Right ventricle myocardium superior (tissue), 1 donor: ENCODE measurements at places on chromosomes 5 and 9. TPM values are rescaled to one million over a fixed set of nuclear protein-coding genes. Genes with fewer than 3 reads are reported as not detected.

WNT8A gene
- total RNA-seq = not detected

GRCh38 chr5:158322620-158323019, 463.7 kb upstream of the CLINT1 start:
- DNase-seq = no peak

GRCh38 chr9:113349445-113350094, at the start of gene BSPRY:
TSS of gene BSPRY (plus strand) at chr9:113349541. CDS start at chr9:113349580, 39 bp downstream.
- no peak for DNase-seq

- no peak for DNase-seq
Observed at GRCh38 chr9:88477300-88477751, 57.7 kb upstream of the NXNL2 start.

PCDHGA6 gene
- 6.7 TPM for total RNA-seq

TOMM5 gene
- total RNA-seq = 59.4 TPM

GRCh38 chr5:7622498-7622897, 226.6 kb downstream of the ADCY2 start:
- DNase-seq = no peak

DNA sequence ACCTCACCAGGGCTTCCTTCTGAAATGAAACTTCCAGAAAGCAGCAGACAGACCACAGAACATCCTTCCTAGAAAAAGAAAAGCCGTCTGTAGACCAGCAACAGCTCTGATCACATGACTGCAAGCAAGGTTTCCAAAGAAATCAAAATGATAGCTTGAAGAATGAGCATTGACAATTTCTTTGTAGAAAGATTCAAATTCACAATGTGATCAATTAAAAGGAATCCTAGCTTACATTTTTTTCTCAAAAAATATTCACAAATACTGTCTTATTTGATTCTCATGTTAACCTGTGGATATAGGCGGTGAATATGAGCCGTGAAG, 144.9 kb downstream of the MTX3 start:
- DNase-seq = no peak

SLC2A6 gene
- total RNA-seq = 2.9 TPM

ADGRV1 gene
- total RNA-seq = not detected

DNA sequence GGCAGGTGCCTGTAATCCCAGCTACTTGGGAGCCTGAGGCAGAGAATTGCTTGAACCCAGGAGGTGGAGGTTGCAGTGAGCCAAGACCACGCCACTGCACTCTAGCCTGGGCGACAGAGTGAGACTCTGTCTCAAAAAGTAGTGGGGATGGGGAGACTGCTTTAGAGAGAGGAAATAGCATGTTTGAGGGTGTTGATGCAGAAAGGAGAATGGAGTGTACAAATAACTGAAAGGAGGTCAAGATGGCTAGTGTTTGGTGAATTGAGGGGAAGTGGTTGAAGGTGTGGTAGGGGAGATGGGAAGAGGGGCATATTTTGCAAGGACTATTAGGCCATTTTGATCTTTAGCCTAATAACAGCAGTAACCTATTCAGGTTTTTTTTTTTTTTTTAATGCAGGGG, 18.2 kb downstream of the TENT2 start:
- no peak for DNase-seq

DEPDC1B gene
- 0.27 TPM for total RNA-seq

- DNase-seq = no peak
Observed at GRCh38 chr9:113186137-113186755, 34.8 kb downstream of the FKBP15 start.

ARSI gene
- total RNA-seq = 0.38 TPM

DNA sequence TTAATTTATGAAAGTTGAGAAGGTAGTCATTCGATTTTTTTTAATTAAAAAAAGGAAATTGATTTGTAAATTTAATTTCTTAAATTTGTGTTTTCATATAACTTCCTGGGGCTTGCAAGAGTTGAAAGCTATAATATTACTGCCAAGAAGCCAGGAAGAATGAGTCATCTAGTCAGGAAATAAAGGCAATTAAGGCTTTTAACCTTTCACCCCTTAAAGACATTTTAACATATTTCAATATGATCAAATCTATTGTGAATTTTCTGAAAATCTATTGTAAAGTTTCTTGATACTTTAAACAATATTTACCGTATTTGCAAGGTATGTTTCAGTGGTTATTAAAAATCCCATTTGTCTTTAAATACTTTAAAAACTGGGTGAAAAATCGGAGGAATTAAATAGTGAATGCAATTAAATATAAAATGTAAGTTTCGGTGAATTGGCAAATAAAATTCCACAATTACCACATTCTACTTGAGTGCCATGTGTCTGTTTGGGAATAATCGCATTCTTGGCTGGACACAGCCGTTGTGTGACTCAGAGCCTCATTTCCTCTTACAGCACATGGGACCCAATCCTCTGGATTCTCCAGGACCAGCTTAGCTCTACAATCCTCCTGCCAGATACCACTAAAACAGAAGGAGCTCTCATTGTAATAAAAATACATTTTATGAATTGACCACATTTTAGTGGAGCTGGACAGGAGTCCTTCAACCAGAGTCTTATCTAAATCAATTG, 310.7 kb downstream of the HCN1 start:
- DNase-seq = no peak

NIM1K gene
- 0.22 TPM for total RNA-seq

- DNase-seq = no peak
Observed at GRCh38 chr5:41335596-41336181, 122.4 kb upstream of the C6 start.

UBE2B gene
- total RNA-seq = 236 TPM

DIPK1B gene
- total RNA-seq = 15.1 TPM

GRCh38 chr9:79387101-79387835, 184.5 kb upstream of the TLE4 start:
- no peak for DNase-seq

GRCh38 chr9:98603821-98604383, 104.8 kb downstream of the GABBR2 start:
- no peak for DNase-seq

DNA sequence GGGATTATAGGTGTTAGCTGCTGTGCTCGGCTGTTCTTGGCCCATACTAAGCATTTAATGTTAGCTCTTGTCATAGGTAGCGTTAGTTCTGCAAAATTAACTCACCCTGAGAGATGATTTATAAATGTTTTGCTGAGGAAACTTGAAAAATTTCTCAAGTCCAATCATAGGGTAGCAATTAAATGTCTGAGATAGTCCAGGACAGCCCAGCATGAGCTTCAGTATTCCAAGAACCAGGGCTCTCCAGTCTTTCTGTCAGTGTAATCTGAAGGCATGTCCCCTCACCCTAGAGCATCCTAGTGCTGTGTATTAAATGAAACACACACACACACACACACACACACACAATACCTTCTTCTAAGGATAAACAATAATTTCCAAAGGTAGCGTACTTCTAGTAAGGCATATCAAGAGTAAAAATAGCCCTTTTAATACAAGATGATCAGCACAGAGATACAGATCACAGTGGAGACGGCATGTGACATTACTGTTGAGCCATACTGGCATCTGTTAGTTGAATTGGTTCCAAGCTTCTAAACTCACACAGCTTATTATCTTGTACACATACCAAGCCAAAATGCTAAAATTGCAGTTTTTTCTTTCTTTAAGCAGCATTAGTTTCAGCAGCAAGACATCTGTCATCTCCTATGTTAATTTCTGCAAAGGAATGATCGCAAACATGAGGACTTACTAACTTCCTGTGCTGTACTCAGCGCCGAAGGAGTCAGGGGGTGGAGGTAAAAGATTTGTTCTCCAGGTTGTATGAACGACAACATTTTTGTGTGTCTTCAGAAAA, 46.3 kb upstream of the JMY start:
- no peak for DNase-seq

- no peak for DNase-seq
Observed at GRCh38 chr5:128208436-128208835, 124.9 kb downstream of the SLC12A2 start.

PCA3 gene
- not detected for total RNA-seq

DNA sequence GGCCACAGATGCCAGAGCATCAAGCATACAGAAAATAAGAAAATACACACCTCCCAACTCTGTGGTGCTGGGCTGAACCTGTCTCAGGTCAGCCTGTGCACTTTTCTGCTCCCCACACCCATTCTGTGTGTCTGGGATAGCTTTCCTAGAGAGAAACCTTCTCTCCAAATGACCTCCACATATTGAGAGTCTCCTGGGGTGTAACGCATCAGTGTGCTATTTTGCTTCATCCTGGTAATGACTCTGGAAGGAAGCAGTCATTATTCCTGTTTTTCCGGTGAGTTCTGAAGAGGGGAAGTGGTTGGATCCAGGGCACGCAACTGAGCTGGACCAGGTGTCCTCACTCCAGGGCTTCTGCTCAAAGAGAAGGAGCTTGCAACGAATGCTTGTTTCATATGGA, 73.2 kb upstream of the SH3PXD2B start:
- no peak for DNase-seq

- DNase-seq = no peak
Observed at GRCh38 chr5:149687486-149688168, 42.5 kb upstream of the PPARGC1B start.

MPDZ gene
- 64.3 TPM for total RNA-seq

ARHGEF39 gene
- total RNA-seq = 0.24 TPM

DNA sequence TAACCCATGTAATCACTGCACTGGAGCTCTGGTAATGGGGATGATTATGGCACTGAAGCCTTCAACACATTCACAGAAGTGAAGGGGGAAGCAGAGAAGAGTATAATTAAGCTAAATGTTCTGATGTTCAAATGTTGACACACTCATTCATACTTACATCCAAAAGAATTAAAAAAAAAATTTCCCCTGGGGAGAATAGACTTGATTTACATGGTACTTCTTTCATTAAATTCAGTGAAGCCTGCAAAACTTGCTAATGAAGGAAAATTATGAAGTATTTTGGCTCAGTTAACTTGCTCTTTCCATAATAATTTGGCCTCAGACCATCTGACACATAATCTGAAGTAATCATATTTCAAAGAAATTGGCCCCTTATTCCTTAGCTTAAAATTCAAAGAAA, 428.8 kb downstream of the SH3GL2 start:
- DNase-seq = no peak

EEIG1 gene
- 21.8 TPM for total RNA-seq

DNA sequence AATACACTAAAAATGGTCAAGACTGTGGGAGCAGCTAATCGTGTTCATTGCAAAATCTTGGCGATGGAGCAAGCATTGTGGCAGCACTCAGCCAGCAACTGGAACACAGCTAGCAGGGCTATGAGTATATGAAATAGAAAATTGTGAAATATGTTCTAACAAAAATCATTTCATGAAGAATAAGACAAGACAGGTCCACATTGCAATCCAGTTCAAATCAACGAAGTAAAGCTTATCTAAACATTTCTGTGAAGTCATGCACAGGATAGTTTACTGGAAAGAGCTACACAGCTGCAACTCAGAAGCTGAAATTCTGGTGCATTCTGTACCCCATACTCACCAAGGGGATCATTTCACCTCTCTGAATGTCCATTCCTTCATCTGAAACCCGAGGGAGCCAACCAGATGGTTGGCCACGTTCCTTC, 5.3 kb upstream of the NFIL3 start:
- no peak for DNase-seq

PCDHGA9 gene
- 4.3 TPM for total RNA-seq

NSUN2 gene
- total RNA-seq = 30.1 TPM

DNA sequence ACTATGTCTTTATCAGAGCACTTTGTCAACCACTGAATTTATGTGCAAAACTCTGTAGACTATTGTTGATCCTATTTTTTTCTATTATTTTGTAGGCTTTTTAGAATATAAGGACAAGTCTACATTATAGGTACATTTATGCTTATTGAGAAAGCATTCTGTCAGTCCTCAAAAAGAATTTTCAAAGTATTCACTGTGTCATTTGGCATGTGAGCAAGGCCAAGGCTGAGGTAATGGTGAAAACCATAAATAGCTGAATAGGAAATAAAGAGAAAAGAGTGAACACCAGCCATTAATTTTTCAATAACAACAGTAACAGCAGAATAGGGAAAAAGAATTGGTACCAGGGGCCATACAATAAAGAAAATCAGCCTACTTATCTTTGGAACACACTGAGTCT, 21.0 kb downstream of the SKIC3 start:
- DNase-seq = no peak

DNA sequence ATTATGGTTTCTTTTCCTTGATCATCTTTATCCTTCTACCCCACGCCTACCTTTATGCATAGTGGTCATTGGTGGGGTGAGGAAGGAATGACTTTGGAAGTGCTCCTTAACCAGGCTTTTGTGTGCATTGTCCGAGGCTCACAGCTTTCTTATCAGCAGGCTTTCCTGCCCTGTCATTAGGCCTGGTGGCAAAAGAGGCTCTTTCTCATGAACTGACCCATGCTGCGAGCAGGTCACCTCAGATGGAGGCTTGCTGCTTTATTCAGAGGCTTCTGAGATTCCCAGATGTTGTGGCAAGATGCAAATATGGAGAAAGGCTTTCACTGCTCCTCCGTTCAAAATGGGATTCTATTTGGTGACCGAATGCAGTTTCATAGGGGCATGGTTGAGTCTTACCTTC, 57.4 kb upstream of the DMRTA1 start:
- DNase-seq = no peak

- no peak for DNase-seq
Observed at GRCh38 chr5:1722877-1723276, 76.8 kb downstream of the MRPL36 start.

MED22 gene
- 19.2 TPM for total RNA-seq

SPRY4 gene
- total RNA-seq = 9.7 TPM
